Osteocyte (in vitro differentiated cells): ENCODE measurements at places on chromosomes 5 and 9. TPM values are rescaled to one million over a fixed set of nuclear protein-coding genes. Genes with fewer than 3 reads are reported as not detected.

Gene COL5A1
- total RNA-seq, result 1,552 and 1,672 TPM in 2 replicates

DNA sequence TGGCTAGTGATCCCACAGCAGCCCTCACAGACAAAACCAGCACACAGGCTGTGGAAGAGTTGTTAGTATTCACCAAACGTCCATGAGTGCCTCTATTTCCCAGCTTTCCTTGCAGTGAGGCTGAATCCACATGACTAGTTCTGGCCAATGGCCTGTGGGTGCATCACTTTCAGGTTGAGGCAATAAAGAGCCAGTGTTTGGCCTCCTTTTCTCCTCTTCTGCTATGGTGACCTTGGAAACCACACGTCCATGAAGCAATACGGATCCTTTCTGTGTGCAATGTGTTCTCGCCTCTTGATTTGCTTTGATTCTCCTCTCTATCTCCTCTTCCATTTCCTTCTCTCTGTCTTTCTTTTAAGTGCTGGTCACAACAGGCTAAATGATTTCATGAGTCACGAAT, 23.4 kb upstream of the CLK4 start:
- H3K27ac ChIP-seq, result no peak overlapping the region
- H3K4me3 ChIP-seq, result no peak overlapping the region
- no peak for DNase-seq
- H3K27me3 ChIP-seq, result no peaks in the 10 kb centered on the region
- peaks cover 6% of the 10 kb centered on the region for H3K4me1 ChIP-seq
- no peaks in the 10 kb centered on the region for H3K36me3 ChIP-seq

Gene AHRR
- 54.9 and 55.8 TPM in 2 replicates for total RNA-seq

DNA sequence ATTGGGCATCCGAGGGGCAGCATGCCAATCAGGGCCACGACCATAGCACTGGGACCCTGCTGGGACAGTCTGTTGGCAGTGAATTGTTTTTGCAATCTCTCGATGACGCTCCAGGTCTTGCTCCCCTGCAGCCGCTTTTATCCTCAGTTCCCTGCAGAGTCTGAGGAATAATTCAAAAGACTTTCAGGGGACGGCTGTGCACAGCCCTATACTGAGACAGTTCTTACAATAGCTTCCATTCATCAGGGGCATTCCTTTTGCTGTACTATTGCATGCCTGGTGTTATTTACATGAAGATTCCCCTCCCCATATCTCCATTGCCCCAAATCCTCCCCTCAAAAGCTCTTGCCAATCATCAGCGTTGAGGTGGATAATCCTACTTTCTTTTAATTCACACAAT, 163.3 kb upstream of the WWC1 start:
- H3K4me1 ChIP-seq, result peaks cover 14% of the 10 kb centered on the region
- no peak overlapping the region for H3K4me3 ChIP-seq
- H3K27me3 ChIP-seq, result no peaks in the 10 kb centered on the region
- no peak overlapping the region for H3K27ac ChIP-seq

Gene BRIX1
- 18.7 and 20.2 TPM in 2 replicates for total RNA-seq

DNA sequence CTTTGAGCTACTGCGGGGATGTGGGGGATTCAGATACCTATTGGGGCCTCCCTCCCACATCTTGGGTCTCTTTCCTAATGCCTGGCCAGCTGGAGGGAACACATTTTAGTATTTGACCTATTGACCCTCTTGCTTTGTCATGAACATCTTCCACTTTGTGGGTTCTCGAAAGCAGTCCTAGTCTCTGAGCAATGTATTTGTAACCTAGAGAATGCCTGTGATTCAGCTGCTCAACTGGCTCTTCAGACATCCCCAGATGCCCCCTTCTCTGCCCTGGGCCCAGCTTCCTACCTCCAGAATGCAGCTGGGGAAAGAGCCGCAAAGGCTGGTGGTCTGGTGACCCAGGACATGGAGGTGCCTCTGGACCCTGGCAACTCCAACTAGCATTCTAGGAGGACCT, 32.2 kb downstream of the APTX start:
- no peak overlapping the region for H3K27ac ChIP-seq
- H3K36me3 ChIP-seq, result peaks cover 20% of the 10 kb centered on the region
- H3K27me3 ChIP-seq, result no peaks in the 10 kb centered on the region
- no peak overlapping the region for H3K4me3 ChIP-seq
- peaks cover 8% of the 10 kb centered on the region for H3K4me1 ChIP-seq
